ENCODE measurements at places on chromosomes 11 and 22.

DNA sequence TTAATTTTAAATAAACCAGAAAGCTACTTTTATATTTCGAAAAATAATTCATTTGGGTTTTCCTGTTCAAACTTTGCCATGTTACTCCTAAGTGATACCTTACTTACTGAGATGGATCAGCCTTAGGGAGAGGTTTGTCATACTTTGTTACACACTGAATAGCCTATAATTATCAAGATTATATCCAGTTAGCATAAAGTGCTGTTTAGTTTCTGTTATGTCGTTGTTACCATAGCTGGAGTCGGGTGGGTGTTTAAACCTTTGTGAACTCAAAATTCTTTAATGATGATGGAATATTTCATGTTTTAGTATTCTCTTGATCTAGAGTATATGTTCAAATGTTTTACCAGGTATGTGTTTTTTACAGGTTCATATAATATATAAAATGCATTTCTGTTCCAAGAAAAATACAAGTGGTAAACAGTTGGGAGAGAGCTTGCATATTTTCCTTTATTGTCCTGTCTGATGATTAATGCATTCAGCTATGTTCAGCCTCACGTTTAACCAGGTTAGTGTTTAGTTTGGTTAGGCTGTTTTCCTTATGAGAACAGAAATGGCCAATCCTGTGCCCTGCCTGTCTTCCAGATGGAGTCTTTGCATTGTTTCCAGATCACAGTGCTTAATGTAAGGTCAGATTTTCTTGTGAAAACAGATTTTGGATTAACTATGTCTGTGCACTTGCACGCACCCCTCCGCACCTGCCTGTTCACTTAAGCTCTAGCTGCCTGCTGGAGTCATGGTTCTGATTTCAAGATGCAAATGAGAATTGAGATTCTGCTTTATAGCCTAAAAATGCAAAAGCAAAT lies 105.6 kb downstream of the ATXN10 start:
- no peak for DNase-seq

DNA sequence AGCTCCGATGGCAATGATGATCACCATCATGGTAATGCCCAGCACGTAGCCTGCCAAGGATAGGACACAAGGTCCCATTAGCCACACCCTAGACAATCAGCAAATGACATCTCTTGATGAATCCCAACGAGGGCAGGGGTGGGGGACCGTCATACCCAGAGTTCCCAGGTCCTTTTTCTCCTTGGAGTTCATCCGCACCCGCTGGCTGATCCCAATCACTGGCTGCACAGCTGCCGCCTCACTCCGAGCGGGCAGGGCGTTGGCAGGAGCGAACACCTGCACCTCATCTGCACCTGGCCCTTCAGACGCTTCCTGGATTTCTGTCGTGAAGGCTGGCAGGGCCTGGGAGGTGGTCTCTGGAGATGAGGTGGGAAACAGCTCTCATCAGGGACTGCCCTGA lies 2.9 kb downstream of the PIK3IP1 start:
- no peak for DNase-seq

DNA sequence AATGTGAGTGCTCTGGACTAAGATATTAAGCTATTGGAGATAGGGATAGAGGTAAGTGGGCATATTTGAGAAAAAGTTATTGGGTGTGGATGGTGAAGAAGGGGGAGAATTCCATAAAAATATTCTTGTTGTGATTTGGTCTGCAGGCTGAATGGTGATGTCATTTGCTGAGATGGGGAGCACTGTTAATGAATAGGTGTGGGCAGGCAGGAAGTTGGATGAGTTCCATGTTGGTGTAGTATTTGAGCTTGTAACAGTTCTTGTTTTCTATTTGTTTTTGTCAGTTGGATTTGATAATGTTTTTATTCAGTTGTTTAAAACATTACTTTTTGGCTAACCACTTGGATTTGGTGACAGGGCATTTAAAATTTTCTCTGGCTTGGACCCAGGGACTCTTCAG lies 168.8 kb downstream of the C11orf87 start:
- DNase-seq = no peak

GRCh38 chr11:30326906-30327305 lies 4.0 kb downstream of the ARL14EP start:
- no peak for DNase-seq

- no peak for DNase-seq
Measured at GRCh38 chr22:41341990-41342389, 39.8 kb upstream of the TEF start.

- no peak for DNase-seq
Measured at GRCh38 chr11:3111919-3112690, 53.0 kb downstream of the OSBPL5 start.

DNA sequence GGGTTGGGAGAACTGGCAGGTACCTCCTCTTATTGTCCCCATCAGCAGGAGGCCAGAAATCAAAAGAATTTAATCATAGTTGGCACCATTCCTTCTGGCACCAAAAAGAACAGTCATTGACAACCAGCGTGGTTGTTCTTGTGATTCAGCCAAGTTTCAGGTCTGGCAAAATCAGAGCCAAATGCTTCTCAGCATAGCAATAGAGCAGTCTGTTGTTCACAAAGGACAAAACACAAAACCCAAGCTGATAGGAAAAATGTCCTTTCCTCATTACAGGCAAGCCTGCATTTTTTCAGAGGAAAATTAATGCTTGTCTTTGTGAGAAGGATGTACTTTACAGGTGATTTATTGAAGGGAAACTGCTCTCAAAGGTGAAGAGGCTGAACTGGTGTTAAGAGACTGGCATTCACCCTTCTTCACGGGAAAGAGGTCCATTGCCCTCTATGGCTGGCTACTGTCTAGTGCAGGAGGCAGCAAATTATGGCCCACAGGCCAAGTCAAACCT lies 241.8 kb upstream of the ARHGAP42 start:
- DNase-seq = no peak

- no peak for DNase-seq
Measured at GRCh38 chr11:1644601-1645356, 15.2 kb downstream of the KRTAP5-5 start.

DNA sequence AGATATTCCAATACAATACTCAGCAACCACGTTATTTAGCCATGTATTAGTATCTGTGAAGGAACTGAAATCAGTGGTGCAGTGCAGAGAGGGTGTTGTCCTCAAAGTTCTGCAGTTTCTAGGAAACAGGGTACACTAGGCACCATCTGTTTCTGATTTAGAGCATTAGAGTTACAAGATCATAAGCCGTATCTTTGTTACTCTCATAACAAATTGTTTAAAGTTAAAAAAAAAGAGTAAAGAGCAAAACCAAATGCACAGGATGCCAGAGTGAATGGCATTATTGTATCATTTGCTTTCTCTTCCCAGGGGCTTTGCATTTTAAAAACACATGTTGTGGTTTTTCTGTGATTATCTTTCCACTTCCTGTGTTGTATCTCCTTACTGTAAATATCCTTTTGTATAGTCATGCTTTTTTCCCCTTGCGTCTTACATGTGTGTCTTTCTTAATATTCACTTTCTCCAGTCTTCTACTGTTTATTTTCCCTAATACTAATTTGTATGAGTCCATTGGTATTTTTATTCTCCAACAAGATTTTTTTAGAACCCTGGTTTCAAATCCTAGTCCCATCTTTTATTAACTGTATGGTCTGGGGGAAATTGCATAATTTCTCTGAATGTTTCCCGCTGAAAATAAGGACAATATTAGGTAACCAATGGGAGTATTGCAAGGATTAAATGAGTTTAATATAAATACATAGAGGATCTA lies 15.2 kb upstream of the NUP160 start:
- DNase-seq = no peak

GRCh38 chr11:123194337-123195187 lies 486 bp downstream of the CLMP start:
- no peak for DNase-seq

DNA sequence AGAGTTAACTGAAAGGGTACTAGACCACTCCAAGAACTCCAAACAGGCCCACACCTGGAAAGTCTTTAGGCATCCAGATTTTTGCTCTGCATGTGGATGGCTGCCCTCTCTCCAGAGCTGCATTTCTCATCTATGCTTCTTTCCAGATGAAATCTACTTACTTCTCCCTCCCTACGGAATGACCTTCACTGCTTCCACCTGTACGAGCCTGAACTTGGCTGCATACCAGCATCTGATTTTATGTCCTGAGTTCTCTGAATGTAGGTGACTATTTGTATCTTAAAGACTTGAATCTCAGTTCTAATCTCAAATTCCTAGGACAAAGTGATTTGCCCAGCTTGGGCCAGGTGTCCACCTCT lies 13.3 kb downstream of the CELF1 start:
- no peak for DNase-seq

GRCh38 chr11:27201454-27202302 lies 161.1 kb downstream of the BBOX1 start:
- DNase-seq = no peak

- DNase-seq = no peak
Measured at GRCh38 chr11:116279511-116279910, 493.3 kb downstream of the BUD13 start.

DNA sequence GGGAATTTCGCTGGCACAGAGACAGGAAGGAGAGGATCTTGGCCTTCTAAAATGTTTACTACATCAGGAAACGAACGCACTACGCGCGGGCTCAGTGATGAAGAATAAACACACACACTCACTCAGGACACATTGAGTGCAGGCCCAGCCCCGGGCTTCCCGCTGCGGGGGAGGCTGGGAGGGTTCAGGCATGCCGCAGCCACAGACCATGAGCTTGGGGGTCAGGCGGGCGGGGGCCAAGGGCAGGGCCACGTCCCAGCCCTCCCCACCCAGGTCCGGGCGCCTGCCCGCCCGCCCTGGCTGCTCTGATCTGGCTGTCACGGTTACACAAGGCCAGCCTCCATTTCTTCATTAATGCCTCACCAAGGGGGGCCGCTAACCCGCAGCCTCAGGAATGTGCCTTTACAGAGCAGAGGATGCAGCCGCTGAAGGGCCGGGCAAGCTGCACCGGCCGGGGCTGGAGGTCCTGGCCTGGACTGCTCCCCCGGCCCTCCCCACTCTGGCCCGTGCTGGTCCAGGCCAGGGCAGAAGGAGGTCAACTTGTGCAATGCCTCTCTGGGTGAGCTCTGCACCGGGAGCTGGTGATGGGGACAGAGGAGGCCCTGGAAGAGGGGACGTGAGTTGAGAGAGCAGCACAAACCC lies 41.7 kb downstream of the IGF2 start:
- no peak for DNase-seq

- no peak for DNase-seq
Measured at GRCh38 chr11:17561526-17561925, 14.5 kb downstream of the OTOG start.

DNA sequence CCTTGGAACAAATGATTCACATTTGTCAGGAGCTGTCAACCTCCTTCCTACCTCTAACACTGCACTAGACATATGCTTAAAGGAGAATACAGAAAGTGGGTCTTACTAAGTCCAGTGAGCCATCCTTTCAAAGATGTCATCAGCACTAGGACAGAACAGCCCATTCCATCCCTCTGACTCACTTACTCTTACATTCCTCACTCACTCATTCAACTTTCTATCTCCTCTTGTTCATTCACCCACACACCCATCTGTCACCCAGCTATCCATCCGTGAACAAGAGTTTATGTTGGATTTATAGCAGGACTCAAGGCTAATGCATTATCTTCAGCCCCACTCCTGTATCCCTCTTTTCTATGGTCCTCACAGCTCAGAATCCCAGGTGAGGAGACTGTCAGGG lies 9.1 kb downstream of the INSC start:
- DNase-seq = no peak

DNA sequence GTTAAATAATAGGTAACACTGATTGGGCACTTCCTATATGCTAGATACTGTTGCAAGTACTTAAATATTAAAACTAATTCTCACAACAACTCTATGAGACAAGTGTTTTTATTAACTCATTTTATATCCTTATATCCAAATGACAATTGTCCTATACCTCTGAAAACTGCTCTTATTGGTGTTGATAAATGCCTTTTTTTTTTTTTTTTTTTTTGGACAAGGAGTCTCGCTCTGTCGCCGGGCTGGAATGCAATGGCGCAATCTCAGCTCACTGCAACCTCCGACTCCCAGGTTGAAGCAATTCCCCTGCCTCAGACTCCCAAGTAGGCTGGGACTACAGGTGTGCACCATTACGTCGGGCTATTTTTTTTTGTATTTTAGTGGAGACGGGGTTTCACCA lies 41.6 kb downstream of the MRTFA start:
- DNase-seq = no peak

DNA sequence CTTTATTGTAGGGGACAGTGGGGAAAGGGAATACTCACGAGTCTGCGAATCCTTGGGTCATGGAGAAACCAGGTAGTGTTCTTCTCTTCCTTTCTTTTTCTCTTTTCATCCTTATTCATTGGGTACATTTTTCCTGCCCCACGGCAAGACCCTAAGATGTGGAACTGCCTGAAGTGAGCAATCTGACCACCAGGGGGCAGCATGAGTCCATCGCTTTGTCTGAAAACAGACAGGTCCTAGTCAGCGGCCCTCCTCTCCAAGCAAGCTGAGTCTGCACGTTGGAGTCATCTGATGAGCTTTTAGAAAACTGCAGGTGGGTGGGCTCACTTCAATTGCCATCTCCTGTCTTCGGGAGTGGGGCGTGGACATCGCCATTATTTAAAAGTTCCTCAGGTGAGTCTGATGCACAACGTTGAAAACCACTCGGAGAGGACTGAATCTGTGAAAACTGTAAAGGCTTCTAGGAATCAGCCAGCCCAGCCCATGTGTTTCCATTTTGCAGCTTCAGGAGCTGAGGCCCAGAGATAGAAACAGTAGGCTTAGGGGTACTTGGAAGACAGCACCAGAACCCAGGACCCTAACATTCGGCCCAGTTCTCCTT lies 34.0 kb upstream of the FBXO3 start:
- peak; percentile 80 for DNase-seq

DNA sequence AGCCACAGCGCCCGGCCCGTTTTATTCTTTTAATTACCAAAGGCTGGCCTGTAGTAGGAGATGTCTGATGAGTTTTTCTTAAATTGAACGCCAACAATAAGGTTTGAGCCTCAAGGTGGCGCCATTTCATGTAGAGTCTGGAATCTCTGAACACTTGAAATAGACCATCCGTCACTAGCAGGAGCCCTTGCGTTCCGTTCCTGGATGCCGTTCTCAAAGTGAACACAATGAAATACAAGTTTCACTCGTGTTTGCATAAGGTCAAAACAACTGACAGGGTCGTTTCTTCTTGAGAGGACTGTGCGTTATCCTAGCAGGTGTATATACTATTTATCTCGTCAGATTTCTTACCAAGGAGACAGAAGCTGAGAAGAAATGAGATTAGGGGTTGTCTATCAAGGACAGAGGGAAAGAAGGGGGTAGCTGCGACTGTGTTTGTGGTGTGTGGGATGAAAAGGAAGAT lies 18.7 kb upstream of the SCGB1D1 start:
- peak; percentile 23 for DNase-seq

- DNase-seq = no peak
Measured at GRCh38 chr11:100769617-100770016, 82.5 kb downstream of the ARHGAP42 start.

Measured in activated CD8-positive, alpha-beta memory T cell treated with anti-CD3 and anti-CD28 coated beads for 1 hour (primary cell).